Stimulated activated CD4-positive, alpha-beta T cell treated with anti-CD3 and anti-CD28 coated beads, Interleukin-1b, Interleukin-23, amount 100 ng/mL, for 24 hours (primary cell): ENCODE measurements at places on chromosomes 16 and 17.
A peak's percentile ranks its signal among the peaks of the same experiment; 100 is the strongest.

DNA sequence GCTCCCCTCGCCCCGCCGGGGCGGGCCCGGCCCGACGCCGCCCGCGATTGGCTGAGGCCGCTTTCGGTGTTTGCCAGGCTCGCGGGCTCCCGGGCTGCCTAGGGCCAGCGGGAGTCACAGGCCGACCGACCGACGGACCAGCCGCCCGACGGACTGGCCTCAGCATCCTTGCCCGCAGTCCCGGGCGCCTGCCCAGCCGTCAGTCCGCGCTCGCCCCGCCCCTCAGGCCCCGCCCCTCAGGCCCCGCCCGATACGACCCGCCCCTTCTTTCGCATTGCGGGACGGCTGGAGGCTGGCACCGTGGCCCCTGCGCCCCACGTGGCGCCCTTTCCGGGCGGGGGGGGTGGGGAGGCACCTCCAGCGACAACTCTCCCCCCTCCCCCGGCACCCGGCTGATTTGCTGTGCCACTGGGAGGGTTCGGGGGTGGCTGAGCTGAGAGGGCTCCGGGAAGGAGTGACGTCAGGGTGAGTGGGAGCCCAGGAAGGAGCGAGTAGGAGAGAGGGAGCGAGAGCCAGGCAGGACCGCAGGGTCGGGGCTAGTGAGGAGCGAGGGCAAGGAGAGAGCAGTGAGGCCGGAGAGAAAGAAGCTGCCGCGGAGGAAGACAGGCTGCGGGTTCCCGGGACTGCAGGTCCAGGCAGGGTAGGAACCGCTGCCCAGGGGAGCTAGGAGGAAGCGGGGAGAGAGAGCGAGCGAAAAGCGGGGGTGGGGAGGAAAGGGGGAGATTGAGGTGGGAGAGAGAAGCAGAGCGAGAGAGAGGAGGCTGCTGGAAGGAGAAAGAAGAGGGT lies at the start of gene ASPHD1:
Gene ASPHD1 (plus strand): TSS at position 387 of the 786 bp plus-strand sequence. CDS start 484 bp downstream, outside the sequence.
- DNase-seq, result peak; percentile 60

DNA sequence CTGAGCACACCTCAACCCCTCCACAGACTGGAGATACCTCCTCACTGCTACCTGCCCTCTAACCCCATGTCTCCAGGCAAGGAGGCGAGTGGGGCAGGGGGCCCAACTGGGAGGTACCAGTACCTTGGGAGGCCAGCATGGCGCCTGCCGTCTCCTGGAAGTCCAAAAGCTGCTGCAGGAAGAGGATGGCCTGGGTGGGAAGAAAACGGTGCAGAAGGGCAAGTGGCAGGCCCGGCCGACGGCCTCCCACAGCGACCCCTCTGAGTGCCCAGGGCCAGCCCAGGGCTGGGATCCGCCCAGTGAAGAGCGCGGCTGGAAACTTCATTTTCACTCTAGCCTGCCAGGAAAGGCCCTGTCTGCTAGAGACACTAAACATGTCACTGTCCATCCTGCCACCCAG lies 8.5 kb downstream of the ZACN start:
- no peak for DNase-seq

DNA sequence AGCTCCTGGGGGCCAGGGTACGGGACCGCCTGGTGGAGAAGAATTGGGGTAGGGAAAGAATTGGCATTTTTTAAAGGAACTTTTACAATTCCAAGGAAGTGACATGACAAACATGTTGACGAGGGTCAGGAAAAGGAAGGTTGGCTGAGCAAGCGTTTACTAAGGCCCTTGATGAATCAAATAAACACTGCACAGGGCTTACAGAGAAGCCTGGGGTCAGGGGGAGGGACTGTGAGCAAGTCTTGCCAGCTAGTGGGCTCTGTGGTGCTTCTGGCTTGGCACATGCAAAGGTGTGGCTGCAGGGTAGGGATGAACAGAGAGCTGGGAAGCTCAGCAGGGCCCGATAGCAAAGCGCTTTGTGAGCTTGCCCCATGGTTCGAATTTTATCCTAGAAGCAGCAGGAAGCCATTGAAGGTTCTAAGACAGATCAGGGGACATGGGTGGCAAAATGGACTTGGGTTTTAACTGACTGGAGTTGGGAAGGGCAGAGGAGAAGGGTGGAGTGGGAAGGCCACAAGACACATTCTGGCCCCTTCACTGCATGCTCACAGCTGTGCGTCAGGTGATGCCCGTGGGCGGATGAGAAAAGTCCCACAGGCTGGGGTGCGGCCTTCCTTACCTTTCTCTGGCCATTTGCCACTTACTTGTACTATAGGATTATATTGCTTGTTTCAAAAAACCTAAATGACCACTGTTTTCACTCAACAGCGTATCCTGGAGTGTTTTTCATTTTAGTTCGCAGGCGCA lies 117.8 kb downstream of the SOCS1 start:
- DNase-seq, result no peak

GRCh38 chr16:87321336-87322107 lies 4.3 kb upstream of the C16orf95 start:
- DNase-seq, result no peak

DNA sequence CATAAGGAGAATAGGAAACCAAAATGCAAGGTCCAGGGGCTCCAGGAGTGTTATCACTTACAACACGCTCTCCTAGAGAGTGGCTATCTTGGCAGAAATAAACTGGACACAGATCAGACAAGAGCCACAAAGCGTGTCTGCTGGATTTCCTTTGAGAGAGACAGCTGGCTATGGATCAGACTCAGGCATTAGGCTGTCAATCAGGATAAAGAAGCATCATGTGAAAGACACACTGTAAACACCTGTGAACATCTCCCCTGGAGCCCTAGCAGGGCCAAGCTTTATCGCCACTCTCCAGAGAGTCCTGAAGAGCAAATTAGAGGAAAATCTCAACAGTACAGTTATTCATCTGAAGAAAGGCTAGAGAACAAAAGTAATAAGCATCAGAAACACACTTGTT lies 26.0 kb downstream of the SYCE1L start:
- no peak for DNase-seq
